ENCODE measurements at places on chromosomes 12 and 14.

DNA sequence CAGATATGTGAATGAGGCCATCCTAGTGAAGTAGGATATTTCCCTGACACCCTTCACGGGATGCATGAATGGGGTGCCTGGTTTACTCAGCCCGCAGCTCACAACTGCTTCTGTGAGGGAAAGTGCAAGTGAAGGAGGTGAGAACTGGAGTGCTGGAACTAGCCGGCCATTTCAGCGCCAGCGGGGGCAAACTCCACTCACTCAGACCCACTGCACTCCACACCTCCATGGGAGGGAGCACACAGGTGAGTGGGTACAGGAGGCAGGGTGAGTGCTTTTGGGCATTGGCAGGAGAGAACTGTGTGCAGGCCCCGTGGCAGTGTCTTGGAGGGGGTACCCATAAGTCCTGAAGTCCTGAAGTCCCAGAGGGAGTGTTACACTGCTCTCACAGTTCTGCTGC is 1008.4 kb downstream of the SLC6A15 start:
- no peak for DNase-seq

- DNase-seq, result no peak
Measured at GRCh38 chr12:76539727-76540126, 19.8 kb downstream of the OSBPL8 start.

DNA sequence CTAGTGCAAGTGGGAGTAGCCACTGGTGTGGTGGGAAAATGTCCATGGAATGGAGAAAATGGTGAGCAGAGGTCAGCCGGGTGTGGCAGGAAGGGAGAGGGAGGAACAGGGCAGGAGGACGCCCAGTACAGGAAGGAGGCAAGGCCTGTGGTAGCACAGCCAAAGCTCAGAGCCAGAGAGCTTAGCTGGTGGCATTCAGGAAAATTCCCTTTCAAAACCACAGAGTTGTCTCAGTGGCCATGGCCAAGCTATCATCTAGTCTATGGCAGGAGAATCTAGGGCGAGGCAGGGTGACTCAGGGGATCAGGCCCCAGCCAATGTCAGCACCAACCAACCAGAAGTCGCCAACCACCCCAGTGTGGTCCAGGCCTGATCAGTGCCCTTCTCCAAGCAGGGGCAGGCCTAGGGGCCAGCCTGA is 67.7 kb upstream of the DDX11 start:
- no peak for DNase-seq

DNA sequence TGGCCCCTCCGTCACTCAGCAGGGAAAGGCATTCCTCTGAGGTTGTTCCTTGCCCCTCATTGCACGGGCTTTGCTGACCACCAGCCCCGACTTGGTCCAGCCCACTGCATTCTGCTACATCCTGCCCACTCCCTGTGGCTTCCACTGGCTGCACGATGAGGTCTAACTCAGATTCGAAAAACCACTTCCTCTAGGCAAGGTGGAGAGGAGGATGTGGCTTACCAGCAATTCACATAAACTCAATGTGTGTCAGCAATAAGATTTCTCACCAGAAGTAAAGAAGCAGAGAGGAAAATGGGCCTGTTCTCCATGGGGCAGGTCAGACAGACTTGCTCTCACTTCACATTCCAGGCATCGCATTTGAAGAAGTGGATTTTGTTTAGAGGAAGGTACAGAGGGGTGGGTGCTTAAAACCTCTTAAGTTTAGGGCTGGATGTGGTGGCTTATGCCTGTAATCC is 14.7 kb downstream of the GPR68 start:
- DNase-seq, result peak; percentile 83

GRCh38 chr12:106583242-106584103 is 669 bp downstream of the RFX4 start:
- peak; percentile 60 for DNase-seq
